Endodermal cell (in vitro differentiated cells): ENCODE measurements at places on chromosomes 2 and 18. TPM values are rescaled to one million over a fixed set of nuclear protein-coding genes. Genes with fewer than 3 reads are reported as not detected.
A peak's percentile ranks its signal among the peaks of the same experiment; 100 is the strongest.

- no peaks in the 10 kb centered on the region for H3K27me3 ChIP-seq
- H3K36me3 ChIP-seq, result no peaks in the 10 kb centered on the region
- H3K4me3 ChIP-seq, result no peak overlapping the region
- H3K27ac ChIP-seq, result no peak overlapping the region
- DNase-seq, result no peak
- H3K4me1 ChIP-seq, result no peaks in the 10 kb centered on the region
Observed at GRCh38 chr18:8538935-8539334, 70.3 kb upstream of the RAB12 start.

- H3K4me1 ChIP-seq, result no peaks in the 10 kb centered on the region
- no peaks in the 10 kb centered on the region for H3K36me3 ChIP-seq
- H3K4me3 ChIP-seq, result no peak overlapping the region
- no peak for DNase-seq
Observed at GRCh38 chr2:74566754-74567085, 12.2 kb downstream of the DOK1 start.

DNA sequence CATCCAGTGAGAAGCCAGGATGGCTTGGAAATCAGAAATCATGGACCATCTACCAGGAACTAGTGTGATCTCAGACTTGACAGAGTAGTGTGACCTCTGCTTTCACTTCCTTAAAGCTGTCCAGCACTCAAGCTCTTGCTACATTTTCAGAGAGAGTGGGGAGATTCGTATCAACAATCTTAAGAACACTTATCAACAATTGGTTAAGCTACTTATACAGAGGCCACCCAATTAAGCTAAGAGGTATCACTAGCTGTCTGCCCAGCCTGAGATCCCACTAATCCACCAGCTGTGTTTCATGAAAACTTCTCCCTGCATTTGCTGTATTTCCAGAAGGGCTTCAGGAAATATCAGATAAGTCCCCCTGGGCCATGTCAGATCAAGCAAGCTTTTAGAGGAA lies 4.2 kb downstream of the RPRM start:
- H3K36me3 ChIP-seq, result peaks cover under 1% of the 10 kb centered on the region
- H3K27me3 ChIP-seq, result no peaks in the 10 kb centered on the region
- H3K4me3 ChIP-seq, result peak overlapping the region; percentile 94
- no peak overlapping the region for H3K27ac ChIP-seq
- DNase-seq, result no peak
- H3K4me1 ChIP-seq, result no peaks in the 10 kb centered on the region

DNA sequence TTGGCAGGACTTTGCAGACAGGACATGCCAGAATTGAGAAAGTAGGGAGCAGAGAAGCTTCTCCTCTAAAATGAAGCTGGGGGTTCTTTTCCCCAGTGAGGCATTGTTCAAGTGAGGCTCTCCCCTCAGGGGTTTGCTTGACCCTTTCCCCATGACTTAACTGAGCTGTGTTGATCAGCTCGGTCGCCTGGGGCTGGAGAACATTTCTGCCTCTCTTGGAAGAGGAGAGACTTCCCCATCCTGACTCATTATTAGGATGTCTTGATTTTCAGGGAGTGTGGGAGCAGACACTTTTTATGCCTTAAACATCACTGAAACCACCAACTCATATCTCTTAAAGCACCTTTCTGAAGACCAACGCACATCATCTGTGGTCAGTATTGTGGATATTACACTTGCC lies 27.9 kb upstream of the GLI2 start:
- peaks cover 14% of the 10 kb centered on the region for H3K4me1 ChIP-seq
- no peaks in the 10 kb centered on the region for H3K36me3 ChIP-seq
- DNase-seq, result peak; percentile 53

DNA sequence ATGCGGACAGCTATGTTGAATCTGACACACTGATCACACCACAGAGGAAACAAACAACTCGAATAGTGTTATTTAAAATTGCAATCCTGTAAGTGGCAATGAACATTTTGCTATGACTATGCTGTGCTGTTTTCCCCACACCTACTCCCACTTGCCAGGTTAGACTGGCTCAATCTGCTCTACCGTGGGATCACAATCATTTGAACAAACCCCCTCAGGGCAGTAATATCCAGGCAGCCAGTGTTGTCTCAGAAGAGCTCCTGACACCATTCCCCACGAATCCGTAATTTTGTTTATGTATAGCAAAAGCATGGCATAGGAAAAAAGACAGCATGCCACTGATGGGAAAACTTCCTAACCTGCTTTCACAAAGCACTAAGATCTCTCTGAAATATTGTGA lies 284.3 kb downstream of the ERBB4 start:
- H3K4me3 ChIP-seq, result no peak overlapping the region
- H3K4me1 ChIP-seq, result no peaks in the 10 kb centered on the region
- H3K36me3 ChIP-seq, result no peaks in the 10 kb centered on the region
- H3K27ac ChIP-seq, result no peak overlapping the region
- H3K27me3 ChIP-seq, result no peaks in the 10 kb centered on the region

DNA sequence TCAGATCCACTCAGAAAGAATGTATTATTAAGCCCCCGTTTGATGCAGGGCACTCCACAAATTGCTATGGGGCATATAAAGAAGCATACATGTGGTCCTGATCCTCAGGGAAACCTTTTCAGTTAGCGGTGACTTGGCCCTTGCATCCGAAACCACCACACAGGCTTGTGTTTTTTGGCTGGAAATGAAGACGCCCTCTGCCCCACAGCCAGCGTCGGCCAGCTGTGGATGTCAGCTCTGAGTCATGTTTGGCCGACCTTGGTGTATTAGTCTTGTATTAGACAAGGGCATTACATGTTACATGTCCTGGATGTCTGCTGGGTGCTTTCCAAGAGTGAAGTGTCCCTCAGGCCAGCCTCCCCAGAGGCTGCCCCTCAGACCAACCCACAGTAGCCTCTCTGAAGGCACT lies 107.6 kb upstream of the MAP3K20 start:
- H3K36me3 ChIP-seq, result no peaks in the 10 kb centered on the region
- H3K4me3 ChIP-seq, result no peak overlapping the region
- no peaks in the 10 kb centered on the region for H3K4me1 ChIP-seq

GRCh38 chr2:48471048-48471474 lies 58.9 kb upstream of the STON1 start:
- peaks cover 48% of the 10 kb centered on the region for H3K36me3 ChIP-seq
- no peaks in the 10 kb centered on the region for H3K27me3 ChIP-seq
- DNase-seq, result no peak
- no peak overlapping the region for H3K4me3 ChIP-seq
- H3K4me1 ChIP-seq, result peaks cover 2% of the 10 kb centered on the region

GRCh38 chr2:134231301-134231964 lies 22.4 kb upstream of the MGAT5 start:
- no peak overlapping the region for H3K27ac ChIP-seq
- peaks cover 9% of the 10 kb centered on the region for H3K4me1 ChIP-seq
- no peaks in the 10 kb centered on the region for H3K27me3 ChIP-seq
- no peak for DNase-seq

- H3K4me1 ChIP-seq, result no peaks in the 10 kb centered on the region
- no peaks in the 10 kb centered on the region for H3K27me3 ChIP-seq
- H3K36me3 ChIP-seq, result peaks cover 86% of the 10 kb centered on the region
- no peak overlapping the region for H3K4me3 ChIP-seq
- H3K27ac ChIP-seq, result no peak overlapping the region
Observed at GRCh38 chr2:179951680-179952079, 55.4 kb downstream of the CWC22 start.

DNA sequence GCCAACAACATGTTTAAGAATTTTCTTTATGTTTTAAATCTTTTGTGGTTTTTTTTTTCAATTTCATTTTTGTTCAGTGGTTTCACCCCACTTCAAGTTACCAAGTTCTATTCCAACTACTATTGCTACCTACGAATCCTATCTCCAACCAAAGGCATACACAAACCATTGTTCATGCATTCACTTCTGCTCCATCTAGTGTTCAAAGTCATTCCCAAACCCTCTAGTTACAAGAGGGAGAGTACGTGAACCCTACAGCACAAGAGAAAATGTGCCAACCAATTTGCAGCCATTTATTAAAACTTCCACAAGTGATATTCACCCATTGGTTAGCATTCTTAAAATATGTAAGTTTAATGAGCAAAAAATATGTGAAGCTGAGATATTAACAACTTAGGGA lies 295.1 kb upstream of the KYNU start:
- DNase-seq, result no peak
- no peak overlapping the region for H3K27ac ChIP-seq
- no peak overlapping the region for H3K4me3 ChIP-seq
- H3K27me3 ChIP-seq, result no peaks in the 10 kb centered on the region
- no peaks in the 10 kb centered on the region for H3K36me3 ChIP-seq
- H3K4me1 ChIP-seq, result no peaks in the 10 kb centered on the region

DNA sequence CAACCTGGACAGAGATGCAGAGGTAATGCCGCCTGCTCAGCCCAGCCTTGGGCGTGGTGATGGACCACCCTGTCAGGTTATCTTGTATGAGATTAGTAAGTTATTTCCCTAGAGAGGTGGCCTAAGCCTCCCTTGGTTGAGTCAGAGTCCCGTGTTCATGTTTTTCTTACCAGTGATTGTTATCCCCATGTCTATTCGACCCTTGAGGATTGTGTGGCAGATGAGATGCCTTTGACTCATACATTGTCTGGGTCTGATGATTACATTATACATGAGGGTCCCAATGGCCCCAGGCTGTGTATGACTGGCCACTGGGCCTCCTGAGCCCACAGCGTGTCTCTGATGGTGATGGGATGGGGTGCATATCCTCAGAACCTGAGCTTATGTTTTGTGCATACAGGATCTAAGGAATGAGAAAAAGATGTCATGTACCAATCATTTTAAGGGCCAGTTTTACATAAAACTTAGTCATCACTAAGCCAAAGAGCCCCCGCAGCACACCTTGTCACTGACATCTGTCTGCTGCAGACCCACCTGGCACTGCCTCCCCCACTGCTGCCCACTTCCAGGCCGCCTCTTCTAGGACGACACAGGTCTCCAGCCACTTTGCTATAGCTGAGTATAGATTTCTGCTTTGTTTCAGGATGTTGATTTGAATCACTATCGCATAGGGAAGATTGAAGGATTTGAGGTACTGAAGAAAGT lies 7.7 kb downstream of the PPP1R7 start:
- H3K27ac ChIP-seq, result no peak overlapping the region
- no peaks in the 10 kb centered on the region for H3K27me3 ChIP-seq
- DNase-seq, result no peak
- no peaks in the 10 kb centered on the region for H3K4me1 ChIP-seq
- peaks cover 37% of the 10 kb centered on the region for H3K36me3 ChIP-seq

- no peaks in the 10 kb centered on the region for H3K27me3 ChIP-seq
- peaks cover 4% of the 10 kb centered on the region for H3K36me3 ChIP-seq
- peaks cover 6% of the 10 kb centered on the region for H3K4me1 ChIP-seq
- H3K27ac ChIP-seq, result no peak overlapping the region
Observed at GRCh38 chr2:105261061-105261460, 19.5 kb downstream of the GPR45 start.

- H3K27ac ChIP-seq, result no peak overlapping the region
- DNase-seq, result no peak
- H3K4me3 ChIP-seq, result no peak overlapping the region
- no peaks in the 10 kb centered on the region for H3K27me3 ChIP-seq
- H3K36me3 ChIP-seq, result no peaks in the 10 kb centered on the region
Observed at GRCh38 chr2:237299906-237300305, 114.1 kb downstream of the COL6A3 start.

DNA sequence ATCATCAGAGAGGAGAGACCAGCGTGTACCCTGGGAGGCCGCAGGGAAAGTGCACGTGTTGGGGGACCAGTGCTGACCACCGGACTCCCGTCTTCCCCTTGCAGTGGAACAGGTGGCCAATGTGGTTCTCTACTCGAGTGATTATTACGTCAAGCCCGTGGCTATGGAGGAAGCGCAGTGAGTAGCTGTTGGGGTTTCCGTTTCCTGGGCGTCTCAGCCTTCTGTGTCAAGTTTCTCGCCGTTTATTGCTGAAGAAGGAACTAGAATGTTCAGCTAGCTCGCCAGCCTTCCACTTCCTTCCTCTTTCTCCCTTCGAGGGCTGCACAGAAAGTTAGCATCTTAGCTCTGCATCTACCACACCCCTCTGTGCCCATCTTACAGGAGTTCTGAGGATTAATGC lies 22.8 kb upstream of the DGKD start:
- no peak overlapping the region for H3K27ac ChIP-seq
- DNase-seq, result no peak
- H3K4me3 ChIP-seq, result no peak overlapping the region
- no peaks in the 10 kb centered on the region for H3K36me3 ChIP-seq
- peaks cover 22% of the 10 kb centered on the region for H3K27me3 ChIP-seq
- peaks cover 10% of the 10 kb centered on the region for H3K4me1 ChIP-seq

DNA sequence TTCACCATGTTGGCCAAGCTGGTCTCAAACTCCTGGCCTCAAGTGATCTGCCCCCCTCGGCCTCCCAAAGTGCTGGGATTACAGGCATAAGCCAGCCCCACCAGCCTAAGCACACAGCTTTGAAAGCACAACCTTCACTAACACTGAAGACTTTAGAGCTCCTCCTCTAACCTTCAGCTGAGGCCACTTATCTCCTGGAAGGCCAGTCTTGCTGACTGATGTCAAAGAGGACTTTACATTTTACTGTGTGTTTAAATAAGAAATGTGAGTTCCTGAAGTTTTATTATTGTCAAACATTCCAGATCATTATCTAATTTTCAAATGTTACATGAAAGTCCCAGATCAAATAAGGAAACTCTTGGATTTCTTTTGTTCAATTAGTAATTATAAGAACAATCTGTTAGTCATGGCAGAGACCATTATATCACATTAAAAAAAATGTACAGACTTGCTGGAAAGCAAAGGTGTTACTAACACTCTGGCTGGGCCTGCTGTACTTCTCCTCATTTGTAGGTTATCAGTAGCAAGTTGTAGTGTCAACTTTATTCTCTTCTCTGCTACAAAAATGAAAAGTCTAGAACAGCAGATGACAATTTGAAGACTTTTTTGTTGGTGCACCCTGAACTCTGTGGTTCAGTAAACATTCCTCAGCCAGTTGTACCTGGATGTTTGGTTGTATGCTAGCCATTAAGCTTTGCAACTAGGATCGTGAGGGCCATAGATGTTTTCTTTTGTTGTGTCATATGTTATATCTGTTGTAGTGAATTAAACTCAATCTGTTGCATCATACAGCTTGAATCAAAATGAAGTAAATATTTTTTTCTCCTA lies 80.0 kb downstream of the AOX1 start:
- H3K27ac ChIP-seq, result no peak overlapping the region
- no peak overlapping the region for H3K4me3 ChIP-seq
- H3K36me3 ChIP-seq, result no peaks in the 10 kb centered on the region
- no peaks in the 10 kb centered on the region for H3K27me3 ChIP-seq
- no peak for DNase-seq

DNA sequence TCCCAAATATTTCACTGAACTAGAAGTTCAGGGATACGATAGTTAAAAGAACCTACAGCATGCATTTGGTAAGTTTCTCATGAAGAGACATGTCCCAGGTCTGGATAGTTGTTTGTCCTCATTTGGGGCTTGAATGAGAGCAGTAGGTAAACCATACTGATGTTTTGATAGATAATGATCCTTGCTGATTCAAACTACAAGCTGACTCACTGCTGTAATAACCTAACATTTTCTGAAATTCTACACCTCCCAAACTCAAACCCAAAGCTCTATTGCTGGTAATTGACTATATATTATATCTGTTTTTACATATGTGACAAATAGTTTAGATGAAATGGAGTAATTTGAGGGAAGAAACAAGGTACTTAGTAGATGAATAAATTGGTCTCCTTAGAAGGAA lies 154.1 kb upstream of the BOD1L2 start:
- no peaks in the 10 kb centered on the region for H3K36me3 ChIP-seq
- no peak for DNase-seq
- no peaks in the 10 kb centered on the region for H3K27me3 ChIP-seq
- no peak overlapping the region for H3K4me3 ChIP-seq
- peaks cover 7% of the 10 kb centered on the region for H3K4me1 ChIP-seq
- no peak overlapping the region for H3K27ac ChIP-seq

- no peak for DNase-seq
- H3K36me3 ChIP-seq, result no peaks in the 10 kb centered on the region
- H3K4me1 ChIP-seq, result no peaks in the 10 kb centered on the region
- no peak overlapping the region for H3K4me3 ChIP-seq
Observed at GRCh38 chr2:110971811-110972210, 148.9 kb upstream of the BCL2L11 start.

RBM44 gene
- total RNA-seq, result 0.42 and 0.50 TPM in 2 replicates

SLC4A1AP gene
- 24.9 to 40.5 TPM (median 25.0 TPM) in 3 replicates for total RNA-seq

ANKRD62 gene
- not detected in 3 replicates for total RNA-seq

CD8B2 gene
- total RNA-seq, result not detected in 3 replicates

ZSWIM2 gene
- not detected in 3 replicates for total RNA-seq

CROCC2 gene
- not detected in 2 replicates for total RNA-seq
